ENCODE measurements at places on chromosomes 5 and 9.

GRCh38 chr5:107687937-107688336 is 17.2 kb upstream of the EFNA5 start:
- no peak for DNase-seq

DNA sequence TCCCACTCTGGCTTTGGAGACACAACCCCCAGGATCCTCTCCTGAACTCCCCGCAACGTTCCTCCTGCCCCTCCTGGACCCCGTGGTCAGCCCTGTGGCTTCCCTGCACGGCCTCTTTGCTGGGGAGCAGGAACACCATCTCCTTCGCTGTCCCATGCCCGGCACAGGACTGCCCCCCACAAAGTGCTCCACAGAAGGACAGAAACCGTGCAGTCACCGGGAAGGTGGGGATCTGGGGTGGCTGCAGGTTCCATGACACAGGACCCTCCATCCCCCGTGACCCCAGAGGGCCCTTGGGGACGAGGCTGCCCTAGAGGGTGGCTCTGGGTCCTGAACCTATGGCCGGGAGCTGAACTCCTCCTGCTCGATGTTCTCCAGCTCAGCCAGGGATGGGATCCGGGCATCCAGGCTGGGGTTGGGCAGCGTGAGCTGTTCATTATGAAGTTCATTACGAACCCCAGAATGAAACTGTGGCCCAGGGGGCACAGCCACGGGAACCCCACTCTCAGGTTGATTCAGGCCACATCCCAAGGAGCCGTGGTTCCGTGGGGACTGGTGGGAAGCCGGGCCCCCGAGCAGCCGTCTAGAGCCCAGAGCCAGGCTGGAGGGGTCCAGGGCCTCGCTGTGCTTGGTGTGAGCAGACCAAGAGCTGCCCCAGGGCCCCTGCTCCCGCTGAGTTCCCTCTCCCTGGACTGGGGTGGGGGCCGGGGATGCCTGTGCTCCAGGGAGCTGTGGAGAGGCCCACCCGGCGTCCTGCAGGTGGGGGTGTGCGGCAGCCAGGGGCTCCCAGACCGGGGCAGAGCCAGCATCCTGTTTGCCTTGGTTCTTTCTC is 684 bp upstream of the SLC6A19 start:
- DNase-seq = no peak

- DNase-seq = no peak
Measured at GRCh38 chr9:16459421-16460148, 410.9 kb downstream of the BNC2 start.

DNA sequence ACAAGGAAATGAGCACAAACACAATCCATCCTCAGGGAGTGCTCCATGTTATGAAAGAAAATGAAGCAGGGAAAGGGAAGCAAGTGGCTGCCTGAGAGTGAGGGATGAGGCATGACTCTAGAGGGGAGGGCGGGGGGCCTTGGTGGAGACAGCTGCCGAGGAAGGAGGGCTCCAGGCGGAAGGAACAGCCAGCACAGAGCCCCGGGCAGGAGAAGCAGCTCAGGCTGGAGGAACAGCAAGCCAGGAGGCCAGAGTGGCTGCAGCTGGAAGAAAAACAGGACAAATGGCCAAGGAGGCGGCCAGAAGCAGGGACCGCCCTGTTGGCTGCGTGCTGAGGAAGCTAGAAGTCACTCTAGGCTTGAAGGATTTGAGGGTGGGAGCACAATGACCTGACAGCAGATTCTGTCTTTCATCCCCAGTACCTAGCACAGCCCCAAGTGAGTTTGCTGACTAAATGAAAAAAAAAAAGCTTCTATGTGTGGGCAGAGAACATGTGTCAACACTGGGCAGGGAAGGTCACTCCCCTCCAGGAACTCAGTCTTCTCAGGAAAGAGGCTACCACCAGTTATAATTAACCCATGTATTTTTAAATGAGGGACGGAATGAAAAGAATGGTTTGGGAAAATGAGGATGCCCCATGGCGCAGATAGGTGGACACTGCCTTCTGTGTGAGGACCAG is 142.8 kb downstream of the DCP2 start:
- no peak for DNase-seq

DNA sequence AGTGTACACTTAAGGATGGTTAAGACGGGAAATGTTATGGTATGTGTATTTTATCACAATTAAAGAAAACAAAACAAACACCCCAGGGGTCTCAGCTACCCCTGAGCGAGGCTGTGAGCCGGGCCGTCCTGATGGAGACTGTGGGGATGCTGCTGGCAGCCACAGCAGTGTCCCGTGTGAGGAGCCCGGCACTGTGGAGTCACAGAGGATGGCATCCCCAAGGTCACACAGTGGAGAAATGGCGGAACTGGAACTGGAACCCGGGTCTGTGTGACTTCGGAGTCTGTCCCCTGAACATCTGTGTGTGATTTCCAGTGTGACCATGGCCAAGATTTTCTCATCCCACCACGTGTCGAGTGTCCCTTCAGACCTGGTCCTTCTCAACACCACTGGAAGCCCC is 80.7 kb upstream of the PHYKPL start:
- no peak for DNase-seq

GRCh38 chr5:1515921-1516571 is 7.7 kb downstream of the LPCAT1 start:
- DNase-seq = no peak

DNA sequence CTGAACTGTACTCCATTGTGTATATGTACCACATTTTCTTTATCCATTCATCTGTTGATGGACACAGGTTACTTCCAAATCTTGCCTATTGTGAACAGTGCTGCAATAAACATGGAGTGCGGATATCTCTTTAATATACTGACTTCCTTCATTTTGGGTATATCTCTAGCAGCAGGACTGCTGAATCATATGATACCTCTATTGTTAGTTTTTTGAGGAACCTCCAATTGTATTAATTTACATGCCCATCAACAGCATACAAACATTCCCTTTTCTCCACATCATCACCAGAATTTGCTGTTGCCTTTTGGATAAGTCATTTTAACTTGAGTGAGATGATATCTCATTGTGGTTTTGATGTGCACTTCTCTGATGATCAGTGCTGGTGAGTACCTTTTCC is 81.8 kb upstream of the FAM120A start:
- DNase-seq = no peak

DNA sequence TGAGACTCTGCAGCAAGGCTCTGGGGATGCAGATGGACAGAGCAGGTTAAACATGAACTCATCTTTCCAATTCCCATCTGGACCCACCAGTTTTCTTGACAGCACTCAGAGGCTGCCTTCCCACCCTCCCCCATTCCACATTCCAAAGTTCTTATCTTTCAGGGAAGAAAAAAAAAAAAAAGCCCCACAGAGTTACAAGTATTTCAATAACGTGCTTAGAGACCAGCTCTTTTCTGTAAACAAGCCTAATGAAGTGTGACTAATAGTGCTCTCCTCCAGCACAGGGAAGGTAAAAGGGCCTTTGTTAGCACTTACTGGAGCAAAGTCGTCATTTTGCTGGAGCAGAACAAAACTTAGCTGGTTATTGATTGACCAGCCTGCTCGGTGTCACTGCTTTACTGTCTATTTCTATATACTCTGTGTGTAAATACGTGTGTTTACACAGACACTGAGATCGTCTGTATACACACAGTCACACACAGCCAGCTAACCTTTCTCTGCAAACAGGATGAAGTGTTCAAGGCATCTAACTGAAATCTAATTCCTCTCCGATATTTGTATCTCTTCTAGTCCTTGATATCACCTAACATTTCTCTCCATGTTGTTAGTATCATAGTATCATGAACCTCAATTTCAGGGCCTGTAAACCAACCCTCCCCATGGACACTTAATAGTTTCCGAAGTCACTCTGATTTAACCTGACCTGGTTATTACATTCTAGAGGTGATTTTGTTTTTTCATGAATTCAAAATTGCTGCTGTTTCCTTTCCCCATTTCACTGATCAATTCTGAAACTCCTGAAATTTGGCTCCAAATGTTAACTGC is 84.9 kb downstream of the ZNF608 start:
- peak; percentile 89 for DNase-seq

- DNase-seq = peak; percentile 44
Measured at GRCh38 chr5:53211799-53212198, 102.2 kb upstream of the MOCS2 start.

GRCh38 chr5:3619579-3619978 is 23.9 kb downstream of the IRX1 start:
- no peak for DNase-seq

DNA sequence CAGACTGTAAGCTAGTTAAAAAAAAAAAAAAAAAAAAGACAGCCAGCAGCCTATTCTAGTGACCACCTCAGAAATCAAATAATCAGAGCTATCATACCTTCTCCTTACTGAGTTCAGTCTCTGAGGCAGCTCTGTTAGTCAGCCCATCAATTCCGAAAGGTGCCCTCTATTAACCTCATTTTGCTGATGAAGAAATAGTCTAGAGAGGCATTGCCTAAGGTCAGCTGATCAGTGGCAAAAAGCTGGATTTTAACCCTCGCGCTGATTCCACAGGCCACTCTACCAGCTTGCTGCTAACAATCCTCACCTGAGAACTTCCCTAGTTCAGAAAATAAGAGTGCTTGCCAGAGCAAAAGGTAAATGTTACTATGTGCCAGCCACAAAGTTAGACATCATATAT is 172.0 kb downstream of the DENND1A start:
- no peak for DNase-seq

GRCh38 chr5:2803751-2804150 is 52.3 kb upstream of the IRX2 start:
- DNase-seq = no peak

DNA sequence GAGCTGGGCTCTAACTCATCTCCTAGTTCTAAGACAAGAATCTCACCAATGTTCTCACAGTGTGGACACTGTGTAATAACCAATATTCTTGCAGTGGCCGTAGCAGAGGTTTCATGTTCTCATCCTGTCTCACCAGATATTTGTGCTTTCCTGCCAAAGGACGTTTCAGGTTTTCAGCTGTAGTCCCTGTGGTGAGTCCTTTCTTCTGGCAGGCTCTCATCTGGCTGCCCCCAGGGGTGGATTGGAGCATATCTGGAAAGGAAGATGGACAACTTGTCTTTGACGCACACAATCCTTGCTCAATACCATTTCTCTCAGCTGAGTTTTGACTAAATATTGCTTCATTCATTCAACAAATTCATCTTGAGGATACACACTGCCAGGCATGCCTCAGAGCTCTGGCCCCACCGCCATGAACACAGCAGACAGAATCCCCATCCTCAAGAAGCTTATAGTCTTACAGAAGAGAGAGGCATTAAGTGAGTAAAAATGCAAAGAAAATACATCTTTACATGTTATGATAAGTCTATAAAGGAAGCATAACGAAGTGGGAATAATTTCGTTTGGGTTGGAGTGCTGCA is 33.8 kb upstream of the NEURL1B start:
- DNase-seq = no peak

GRCh38 chr5:131953969-131954368 is 8.5 kb upstream of the MEIKIN start:
- DNase-seq = no peak

- peak; percentile 75 for DNase-seq
Measured at GRCh38 chr5:140351609-140352334, 5.4 kb upstream of the HBEGF start.

All from astrocyte of the spinal cord (primary cell).